ENCODE measurements at places on chromosomes 1 and 21.
A peak's percentile ranks its signal among the peaks of the same experiment; 100 is the strongest.

DNA sequence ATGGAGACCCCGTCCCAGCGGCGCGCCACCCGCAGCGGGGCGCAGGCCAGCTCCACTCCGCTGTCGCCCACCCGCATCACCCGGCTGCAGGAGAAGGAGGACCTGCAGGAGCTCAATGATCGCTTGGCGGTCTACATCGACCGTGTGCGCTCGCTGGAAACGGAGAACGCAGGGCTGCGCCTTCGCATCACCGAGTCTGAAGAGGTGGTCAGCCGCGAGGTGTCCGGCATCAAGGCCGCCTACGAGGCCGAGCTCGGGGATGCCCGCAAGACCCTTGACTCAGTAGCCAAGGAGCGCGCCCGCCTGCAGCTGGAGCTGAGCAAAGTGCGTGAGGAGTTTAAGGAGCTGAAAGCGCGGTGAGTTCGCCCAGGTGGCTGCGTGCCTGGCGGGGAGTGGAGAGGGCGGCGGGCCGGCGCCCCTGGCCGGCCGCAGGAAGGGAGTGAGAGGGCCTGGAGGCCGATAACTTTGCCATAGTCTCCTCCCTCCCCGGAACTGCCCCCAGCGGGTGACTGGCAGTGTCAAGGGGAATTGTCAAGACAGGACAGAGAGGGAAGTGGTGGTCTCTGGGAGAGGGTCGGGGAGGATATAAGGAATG, 505 bp downstream of the LMNA start:
- DNase-seq = peak; percentile 35

- DNase-seq = no peak
Measured at GRCh38 chr1:93685918-93686317, 4.3 kb upstream of the BCAR3 start.

DNA sequence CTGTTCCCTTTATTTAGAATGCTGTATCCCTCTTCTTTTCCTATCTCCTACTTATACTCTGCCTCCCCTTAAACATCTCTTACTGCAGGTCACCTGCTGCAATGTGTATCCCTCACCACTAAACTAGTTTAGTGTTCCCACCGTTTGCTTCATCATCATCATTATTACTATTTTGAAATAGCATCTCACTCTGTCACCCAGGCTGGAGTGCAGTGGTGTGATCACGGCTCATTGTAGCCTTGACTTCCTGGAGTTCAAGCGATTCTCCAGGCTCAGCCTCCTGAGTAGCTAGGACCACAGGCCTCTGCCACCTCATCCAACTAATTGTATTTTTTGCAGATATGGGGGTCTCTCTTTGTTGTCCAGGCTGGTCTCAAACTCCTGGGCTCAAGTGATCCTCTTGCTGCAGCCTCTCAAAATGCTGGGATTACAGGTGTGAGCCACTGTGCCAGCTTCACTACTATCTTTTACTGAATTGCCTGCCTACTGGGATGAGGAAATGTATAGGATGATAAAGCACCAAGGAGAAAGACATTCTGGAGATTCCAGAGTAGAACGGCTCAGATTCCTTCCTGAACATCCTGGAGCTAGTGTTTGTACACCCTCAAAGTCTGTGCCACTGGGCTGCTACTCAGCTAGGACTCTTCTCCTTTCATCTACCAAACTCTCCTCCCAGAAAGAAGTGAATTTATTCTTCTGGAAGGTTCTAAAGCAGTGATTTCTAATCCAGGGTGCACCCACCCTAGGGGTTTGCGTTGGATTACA, 8.6 kb upstream of the IFNAR1 start:
- no peak for DNase-seq

DNA sequence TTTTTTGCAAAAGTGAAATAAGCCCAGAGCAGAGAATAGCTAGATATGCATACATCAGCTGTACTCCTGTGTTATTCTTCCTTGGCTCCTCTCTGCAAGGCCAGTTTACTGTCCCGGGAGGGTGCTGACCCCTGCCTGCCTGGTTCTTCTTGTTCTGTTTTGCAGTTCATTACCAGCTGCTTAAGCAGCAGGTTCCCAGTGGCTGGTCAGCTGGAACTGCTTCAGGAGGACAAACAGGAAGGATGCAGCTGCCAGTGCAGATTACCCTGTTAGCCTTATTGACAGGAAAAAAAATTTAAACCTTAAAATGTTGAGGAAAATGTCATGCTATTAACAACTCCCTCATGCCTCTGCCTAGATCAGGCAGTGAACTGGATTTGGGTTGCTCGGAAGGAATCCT, 16.0 kb upstream of the LRIG2 start:
- no peak for DNase-seq

DNA sequence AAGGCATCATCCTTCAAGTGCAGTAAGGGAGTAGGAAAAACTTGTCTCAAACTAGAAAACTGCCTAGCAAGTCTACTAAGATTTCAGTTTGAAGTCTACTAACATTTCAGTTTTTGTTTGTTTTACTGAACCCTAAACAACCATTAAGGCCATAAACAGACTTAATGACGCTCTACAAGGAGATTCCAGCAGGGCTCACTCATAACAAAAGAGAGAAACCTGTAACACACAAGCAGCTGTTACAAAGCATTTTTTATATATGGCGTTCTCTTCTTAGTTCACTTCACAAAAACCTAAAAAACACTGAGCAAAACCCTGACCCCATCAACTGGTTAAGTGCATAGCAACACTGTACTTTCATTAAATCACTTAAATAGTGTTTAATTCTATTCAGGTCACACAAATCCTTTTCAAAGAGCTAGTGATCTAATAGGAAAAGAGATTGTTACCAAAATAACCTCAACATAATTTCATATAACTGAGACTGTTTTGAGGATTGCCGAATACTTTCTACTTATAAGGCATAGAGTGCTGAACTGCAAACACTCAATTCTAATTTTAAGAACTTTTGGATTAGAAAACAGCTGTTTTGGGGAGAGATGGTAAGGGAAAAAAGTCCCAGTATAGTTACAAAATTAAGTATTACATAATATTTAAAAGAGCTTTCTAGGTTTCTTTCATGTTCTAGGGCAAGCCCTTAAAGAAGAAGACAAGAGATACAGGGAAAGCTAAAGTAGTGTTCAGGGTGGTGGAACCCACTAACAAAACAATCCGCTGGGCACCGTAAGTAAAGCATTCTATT, 1.4 kb downstream of the B3GALNT2 start:
- no peak for DNase-seq

- no peak for DNase-seq
Measured at GRCh38 chr1:73065339-73066041, 783.2 kb upstream of the NEGR1 start.

- no peak for DNase-seq
Measured at GRCh38 chr1:219660666-219661463, 48.0 kb upstream of the ZC3H11B start.

DNA sequence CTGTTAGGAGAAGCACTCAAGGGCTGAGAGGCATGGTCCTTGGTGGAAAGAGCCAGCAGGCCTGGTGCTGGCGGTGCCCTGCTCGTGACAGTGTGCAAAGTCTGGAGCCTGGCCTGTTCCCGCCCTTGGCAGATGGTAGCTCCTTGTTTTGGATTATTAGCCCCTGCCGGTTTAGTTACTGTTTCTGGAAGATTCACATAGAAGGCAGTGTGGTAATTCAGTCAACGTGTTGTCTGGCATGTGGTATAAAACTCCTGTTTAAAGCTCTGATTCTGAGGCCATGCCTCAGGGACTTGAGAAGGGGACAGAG, 6.8 kb downstream of the PKNOX1 start:
- DNase-seq = no peak

DNA sequence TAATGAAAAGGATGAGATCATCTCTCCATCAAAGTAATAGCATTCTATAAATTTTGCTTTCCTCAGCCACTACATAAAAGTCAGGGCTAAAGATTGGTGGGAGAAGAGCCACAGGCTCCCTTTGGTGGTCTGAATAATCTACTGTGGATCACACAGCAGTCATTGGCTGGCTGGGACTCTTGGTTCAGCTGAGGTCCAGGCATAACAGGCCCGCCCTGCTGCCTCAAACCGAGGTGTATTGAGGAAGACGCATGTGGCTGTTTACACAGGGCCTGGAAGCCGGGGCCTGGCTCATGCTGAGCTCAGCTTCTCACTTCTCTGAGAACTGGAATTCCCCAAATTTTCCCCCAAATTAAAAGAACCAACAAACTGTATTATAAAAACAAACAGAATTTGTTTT, 139.2 kb downstream of the PTPRC start:
- no peak for DNase-seq

DNA sequence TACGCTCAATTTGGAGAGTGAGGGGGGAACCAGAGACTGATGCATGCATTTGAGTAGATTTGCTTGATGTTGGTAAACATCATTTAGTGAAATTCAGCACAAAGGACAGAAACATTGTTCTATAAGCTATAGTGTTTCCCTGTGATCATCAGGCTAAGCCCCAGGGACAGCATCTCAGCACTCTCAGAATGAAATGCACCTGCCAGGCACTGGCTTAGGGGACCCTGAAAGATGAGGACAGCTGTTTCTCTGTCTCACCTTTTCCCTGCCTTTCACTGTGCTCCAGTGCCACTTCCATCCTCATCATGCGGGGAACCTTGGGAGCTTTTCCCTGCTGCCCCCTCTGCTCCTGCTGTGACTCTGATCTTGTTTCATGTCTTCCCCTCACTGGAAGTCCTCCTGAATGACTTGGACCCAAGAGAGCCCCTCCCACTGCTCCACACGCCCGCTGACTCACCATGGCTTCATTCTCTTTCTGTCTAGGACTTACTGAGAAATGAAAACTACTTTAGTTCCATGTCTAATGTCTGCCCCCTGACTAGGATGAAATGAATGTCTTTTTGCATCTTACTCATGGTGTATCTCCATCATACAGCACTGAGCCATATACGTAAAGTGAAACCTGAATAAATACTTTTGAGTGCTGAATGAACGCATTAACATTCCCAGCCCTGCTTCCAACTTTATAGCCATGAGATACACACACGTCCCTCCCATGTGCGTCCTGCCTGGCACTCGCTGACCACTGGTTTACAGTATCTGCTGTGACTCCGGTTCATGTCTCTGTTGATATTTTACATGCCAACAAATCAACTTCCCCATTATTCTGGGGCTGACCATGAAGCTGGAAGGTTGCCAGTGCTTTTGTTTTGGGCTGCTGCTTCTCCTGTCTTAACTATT, 182.0 kb downstream of the PCP4 start:
- DNase-seq = no peak

DNA sequence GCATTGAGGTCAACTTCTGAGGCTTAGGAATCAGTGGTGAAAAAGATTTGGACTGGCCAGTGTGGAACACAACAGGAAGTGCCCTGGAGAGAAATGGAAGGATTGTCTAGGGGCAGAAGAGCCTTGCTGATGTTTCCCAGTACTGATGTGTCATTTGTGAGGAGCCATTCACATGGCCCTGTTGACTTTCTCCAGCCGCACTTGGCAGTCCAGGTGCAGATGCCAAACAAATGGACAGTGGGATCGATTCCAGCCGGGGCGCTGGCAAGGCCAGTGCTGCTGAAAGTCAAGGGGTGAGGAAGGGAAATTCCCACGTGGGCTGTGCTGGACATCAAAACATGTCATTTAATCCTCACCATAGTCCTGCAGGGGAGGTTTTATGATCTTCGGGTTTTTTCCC, 4.9 kb upstream of the TRIM63 start:
- no peak for DNase-seq

- DNase-seq = no peak
Measured at GRCh38 chr1:33022650-33023200, 14.0 kb downstream of the AK2 start.

DNA sequence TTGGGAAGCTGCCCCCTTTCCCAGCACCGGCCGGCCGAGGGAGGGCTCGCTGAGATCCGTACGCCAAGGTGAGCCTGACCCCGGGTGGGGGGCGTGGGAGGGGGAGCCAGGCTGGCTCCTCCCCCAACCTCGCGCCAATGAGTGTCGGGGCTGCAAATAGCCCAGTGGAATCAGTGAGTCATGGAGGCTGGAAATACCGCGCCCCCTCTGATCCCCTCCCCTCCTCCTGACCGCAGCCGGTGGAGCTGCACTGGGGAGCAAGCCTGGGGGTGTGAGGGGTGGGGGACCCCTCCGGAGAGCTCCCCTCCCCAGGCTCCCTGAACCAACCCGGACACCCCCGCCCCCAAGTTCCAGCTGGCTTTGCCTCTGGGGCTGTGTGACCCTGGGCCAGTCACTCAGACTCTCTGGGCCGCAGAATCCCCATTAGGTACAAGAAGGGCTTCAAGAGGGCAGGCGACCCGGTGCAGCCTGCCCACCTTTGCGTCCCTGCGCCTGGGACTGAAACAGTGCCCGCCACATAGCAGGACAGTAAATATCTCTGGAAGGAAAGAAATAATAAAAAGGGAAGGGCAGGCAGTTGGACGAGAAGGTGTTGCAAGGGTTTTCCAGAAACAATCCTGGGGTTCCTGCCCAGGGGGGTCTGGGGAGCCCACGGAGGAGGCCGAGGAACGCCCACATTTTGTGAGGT, 4.5 kb downstream of the HSPB7 start:
- peak; percentile 14 for DNase-seq

DNA sequence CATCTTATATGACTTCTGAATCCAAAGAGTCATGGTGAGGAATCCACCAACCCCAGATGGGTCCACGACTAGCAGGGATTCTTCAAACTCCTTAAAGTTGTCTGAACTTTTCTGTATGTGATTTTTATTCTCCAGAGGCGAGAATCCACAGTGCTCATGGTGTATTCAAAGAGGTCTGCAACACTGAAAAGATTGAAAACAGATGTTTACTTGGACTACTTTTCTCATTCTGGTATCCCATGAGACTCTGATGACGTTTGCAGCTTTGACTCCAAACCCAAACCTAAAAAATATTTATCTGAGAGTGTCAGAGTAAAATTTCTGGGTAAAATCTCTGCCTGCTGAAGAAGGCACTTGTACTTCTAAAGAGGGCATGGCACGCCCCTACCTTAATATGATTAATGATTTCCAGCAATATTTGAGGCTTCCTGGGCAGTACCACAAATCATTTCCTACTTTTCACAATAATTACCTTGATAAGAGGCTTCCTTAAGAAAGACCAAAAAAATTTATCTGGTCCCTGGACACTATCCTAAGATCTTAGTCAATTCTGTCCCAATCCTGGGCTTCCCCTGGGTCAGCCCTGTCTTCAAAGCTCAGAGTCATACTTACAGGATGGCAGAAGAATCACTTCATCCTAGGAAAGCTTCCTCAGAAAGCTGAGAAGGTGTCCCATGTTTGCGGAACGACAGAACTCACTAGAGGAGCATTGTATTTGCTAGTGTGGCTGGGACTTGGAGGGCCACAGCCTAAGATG, 76.5 kb upstream of the MAP10 start:
- DNase-seq = no peak

DNA sequence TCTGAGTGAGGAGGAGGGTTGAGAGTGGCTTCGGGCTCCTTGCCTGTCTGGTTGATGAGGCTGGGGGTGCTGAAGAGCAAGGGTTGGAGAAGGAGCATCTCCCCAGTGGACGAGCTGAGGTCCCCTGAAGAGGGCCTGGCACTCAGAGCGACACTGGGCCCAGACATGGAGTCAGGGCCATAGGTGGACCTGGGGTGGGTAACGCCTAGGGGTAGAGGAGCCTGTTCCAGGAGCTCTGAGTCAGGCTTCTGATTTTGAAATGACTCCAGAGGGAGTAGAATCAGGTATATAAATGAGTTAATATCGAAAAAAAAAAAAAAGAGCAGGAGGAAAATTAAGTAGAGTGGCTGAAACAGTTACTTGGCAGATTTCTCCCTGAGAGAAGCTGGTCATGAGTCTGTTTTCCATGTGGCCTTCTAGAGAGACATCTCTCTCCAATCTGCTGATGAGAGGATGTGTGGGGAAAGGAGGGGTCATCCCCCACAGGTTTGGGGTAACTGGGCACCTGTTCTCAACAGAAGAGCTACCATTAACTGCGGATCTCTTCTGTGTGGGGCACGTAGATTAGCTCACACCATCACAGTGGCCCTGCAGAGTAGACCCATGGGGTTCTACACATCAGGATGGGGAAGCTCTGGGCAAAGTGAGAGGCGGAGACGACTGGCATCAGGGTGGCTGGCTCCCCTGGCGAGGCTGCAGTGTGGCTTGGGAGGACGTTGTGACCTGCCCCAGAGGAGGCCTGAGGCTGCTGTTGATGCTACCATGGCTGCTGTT, 115.5 kb downstream of the DHRS3 start:
- DNase-seq = no peak
